DMS 273 treated with DMSO at 0.1 percent for 48 hours (cell line): ENCODE measurements at places on chromosomes 3 and 15.

GRCh38 chr3:189308608-189309007 is 136.8 kb downstream of the TPRG1 start:
- DNase-seq: no peak

GRCh38 chr3:185332026-185332735 is 30.8 kb upstream of the MAP3K13 start:
- peak; percentile 83 for DNase-seq

- no peak for DNase-seq
Observed at GRCh38 chr3:77139624-77140023, 99.7 kb downstream of the ROBO2 start.

- no peak for DNase-seq
Observed at GRCh38 chr3:156860873-156861272, 34.7 kb downstream of the LEKR1 start.

GRCh38 chr15:43270113-43270665 is 3.5 kb upstream of the TGM5 start:
- DNase-seq: no peak

- DNase-seq: no peak
Observed at GRCh38 chr3:194766845-194767244, 81.2 kb downstream of the FAM43A start.
